Peyer's patch (tissue), 4 donors: ENCODE measurements at places on chromosomes 16 and 17. TPM values are rescaled to one million over a fixed set of nuclear protein-coding genes. Genes with fewer than 3 reads are reported as not detected.

Gene KRT12
- 4.9 TPM for total RNA-seq

Gene CCL5
- 13.8 TPM for total RNA-seq

Gene SSTR5
- 2.1 TPM for total RNA-seq

Gene C16orf92
- not detected for total RNA-seq

Gene ZSCAN10
- total RNA-seq: not detected

Gene SPNS2
- 12.4 TPM for total RNA-seq

Gene HAP1
- total RNA-seq: 5.0 TPM

Gene ASGR2
- not detected for total RNA-seq
